ENCODE measurements at places on chromosomes 13 and 19.
A peak's percentile ranks its signal among the peaks of the same experiment; 100 is the strongest.

DNA sequence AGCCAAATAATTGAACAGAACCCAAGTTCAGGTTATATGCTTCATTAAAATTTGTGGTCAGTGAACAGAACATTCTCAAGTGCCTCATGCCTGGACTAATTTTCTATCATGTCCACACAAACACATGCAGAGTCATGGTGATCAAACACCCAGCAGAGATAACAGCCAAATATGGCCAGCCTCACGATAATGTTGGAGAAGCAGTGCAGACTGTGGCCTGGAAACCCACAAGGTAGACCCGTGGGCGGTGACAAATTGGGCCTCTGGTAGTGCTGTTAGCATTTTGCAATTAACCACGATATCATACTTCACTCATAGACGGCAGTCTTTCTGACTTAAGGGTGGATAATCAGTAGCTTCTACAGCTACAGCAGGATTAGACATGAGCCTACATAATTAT, 35.0 kb upstream of the VWA8 start:
- DNase-seq: peak; percentile 54

DNA sequence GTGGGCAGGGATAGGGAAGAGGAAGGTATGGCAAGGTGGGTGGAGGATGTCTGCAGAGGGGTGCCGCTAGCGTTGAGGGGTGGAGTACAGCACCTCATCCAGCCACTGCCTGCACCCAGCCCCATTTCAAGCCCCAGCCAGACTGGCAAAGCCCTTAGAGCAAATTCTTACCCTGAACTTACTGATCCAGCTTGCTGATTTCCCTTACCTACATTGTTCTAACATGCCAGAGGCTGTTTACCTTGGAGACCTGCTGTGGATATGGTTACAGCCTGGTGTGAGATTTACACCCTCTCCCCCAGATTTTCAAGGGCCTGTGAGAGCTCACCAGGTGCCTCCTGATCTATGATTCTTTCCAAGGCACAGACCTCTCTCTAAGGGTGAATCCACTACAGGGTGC, 86.0 kb downstream of the ZNF726 start:
- DNase-seq: no peak

DNA sequence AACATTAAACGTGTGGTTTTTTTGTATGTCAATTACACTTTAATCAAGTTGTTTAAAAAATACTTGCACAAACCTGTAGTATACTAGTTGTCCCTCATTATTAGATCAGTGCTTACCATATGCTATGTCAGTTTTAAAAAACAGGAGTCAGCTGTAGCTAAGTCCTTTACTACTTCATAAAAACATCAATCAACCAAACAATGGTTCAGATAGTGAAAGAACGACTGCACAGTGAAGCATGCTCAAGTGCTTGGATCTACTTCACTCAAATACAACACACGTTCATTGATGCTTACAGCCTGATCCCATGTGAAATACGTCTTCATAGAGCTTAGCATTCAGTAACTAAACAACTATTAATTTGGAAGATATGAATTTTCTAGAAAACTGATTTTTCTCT, 225.0 kb downstream of the FGF14 start:
- no peak for DNase-seq

- peak; percentile 43 for DNase-seq
Measured at GRCh38 chr19:41616792-41617621, 9.9 kb downstream of the CEACAM4 start.

DNA sequence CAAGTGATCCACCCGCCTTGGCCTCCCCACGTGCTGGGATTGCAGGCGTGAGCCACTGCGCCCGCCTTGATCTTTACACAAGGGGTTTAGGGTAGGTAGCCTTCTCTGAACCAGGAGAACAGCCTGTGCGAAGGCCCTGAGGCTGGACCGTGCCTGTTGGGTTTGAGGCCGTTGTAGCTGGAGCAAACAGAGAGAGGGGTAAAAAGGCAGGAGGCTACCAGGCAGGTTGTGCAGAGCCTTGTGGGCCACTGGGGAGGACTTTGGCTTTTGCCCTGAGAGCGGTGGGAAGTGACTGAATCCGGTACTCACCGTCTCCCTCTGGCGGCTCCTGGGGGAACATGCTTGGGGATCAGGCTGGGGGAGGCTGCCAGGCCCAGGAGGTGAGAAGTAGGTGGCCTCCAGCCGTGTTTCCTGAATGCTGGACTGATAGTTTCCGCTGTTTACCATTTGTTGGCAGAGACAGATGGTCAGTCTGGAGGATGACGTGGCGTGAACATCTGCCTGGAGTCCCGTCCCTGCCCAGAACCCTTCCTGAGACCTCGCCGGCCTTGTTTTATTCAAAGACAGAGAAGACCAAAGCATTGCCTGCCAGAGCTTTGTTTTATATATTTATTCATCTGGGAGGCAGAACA, 24.6 kb downstream of the SPC24 start:
- DNase-seq: peak; percentile 85

DNA sequence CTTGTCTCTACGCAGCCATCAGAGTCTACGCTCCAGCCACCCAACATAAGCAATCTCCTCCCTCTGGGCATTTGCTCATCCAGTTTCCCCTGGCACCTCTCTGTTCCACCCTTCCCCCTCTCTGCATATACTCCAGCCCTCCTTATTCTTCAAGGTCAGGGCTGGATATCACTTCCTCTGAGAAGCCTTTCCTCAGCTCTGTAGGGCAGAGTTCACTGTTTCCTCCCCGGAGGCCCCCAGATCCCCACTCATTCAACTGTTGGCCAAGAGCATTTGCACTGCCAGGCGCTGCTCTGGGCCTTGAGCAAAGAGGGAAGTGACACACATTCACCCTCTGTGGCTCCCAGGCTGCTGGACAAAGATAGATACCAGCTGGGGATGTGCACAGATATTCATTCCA, 3.3 kb downstream of the FCGRT start:
- peak; percentile 88 for DNase-seq

DNA sequence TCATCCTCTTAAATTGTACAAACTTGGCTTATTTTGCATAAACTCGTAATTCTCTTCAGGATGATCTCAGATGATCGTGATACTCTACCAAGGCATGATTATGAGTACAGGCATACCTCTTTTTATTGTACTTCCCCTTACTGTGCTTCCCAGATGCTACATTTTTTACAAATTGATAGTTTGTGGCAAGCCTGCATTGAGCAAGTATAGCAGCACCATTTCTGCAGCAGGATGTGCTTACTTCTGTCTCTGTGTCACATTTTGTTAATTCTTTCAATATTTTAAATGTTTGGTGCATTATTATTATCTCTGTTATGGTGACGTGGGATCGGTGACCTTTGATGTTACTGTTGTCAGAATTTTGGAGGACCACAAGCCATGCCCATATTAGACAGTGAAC, 752.3 kb downstream of the PCDH9 start:
- DNase-seq: no peak

GRCh38 chr19:34678085-34678412, 571 bp downstream of the ZNF302 start:
- DNase-seq: no peak

GRCh38 chr13:27621116-27621365, 651 bp upstream of the POLR1D start:
- no peak for DNase-seq

- DNase-seq: no peak
Measured at GRCh38 chr19:35476149-35476548, 14.1 kb downstream of the KRTDAP start.

GRCh38 chr13:30656178-30656577, 38.5 kb downstream of the USPL1 start:
- DNase-seq: no peak

DNA sequence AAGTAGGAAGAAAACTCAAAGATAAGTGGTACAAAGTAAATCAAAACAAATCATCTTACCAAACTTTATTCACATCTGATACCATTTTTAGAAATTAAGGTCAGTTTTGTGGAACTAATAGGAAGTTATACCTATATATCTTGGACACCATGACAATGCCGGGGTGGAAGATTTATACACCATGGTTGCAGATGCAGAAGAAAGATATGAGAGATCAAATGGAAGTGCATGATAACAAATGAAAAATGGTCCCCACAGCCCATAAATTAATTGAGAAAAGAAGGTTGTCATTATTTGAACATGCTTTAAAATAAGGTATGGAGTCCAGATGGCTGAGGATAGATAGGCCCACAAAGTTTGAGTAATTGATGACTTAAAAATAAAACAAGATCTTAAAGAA, 276.8 kb downstream of the TSHZ3 start:
- DNase-seq: no peak

DNA sequence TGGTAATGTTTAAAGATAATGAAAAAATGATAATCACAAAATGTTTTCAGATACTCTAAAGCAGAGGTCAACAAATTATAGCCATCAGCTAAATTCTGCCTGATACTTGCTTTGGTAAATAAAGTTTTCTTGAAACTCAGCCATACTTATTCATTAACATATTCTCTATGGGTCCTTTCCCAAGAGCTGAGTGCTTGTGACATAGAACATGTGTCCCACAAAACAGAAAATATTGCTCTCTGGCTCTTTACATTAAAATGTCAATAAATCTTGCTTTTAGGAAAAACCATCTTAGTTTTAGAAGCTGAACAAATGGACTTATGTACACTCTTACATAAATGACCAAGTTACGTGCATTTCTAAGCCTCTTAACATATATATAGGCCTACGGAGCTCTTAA, 307.1 kb downstream of the DCT start:
- DNase-seq: no peak

DNA sequence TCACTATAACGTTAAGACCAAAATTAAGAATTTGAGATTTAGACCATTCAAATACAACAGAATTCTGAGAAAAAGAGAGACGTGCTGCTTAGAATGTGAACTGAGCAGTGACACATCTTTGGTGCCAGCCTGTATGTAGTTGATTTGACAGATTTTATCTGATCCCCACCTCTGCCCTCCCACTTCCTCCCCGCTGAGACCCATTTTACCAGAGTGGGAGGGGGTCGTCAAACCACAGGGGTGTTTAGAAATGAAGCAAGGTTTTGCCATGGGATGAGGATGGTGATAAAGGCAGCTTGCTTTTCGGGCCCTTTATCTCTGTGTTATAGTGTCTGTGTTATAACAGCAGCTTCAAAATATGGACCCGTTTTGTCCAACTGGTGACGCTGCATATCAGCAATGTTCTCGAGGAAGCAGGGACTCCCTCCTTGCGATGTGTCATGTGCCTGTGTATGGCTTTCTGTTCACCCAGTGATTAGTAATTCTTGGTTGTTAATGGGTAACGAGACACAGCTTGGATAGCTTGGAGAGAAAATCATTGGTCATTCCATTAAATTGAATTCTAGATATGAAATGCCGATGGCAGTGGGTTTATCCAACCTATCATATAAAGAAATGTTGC, 125.0 kb downstream of the HS6ST3 start:
- DNase-seq: no peak

GRCh38 chr13:49927755-49928154, 8.4 kb downstream of the SPRYD7 start:
- no peak for DNase-seq

- DNase-seq: no peak
Measured at GRCh38 chr13:21208652-21209154, 32.2 kb downstream of the MRPL57 start.

- no peak for DNase-seq
Measured at GRCh38 chr13:101530293-101530692, 77.8 kb downstream of the ITGBL1 start.

- DNase-seq: peak; percentile 61
Measured at GRCh38 chr13:39144941-39145533, 106.8 kb downstream of the NHLRC3 start.

GRCh38 chr13:21539687-21540086, 64.3 kb downstream of the MICU2 start:
- no peak for DNase-seq

DNA sequence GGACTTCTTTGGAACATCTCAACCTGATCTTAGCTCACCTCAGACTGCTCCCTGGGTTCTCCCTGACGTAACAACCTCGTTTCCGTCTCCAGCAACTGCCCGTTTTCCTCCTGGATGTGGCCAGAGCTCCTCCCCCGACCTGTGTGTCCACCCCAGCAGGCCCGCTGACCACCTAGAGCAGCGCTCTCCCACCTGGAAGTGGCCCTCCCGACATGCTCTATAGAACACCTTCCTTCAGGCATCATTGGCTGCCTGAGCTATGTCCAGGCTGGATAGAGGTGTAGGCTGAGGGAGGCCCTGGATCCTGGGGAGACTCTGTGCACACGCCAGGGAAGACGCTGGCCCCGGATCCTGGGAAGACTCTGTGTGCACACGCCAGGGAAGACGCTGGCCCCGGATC, 81.3 kb downstream of the TEX29 start:
- no peak for DNase-seq
